ENCODE measurements at places on chromosomes 12 and 14.
A peak's percentile ranks its signal among the peaks of the same experiment; 100 is the strongest.

DNA sequence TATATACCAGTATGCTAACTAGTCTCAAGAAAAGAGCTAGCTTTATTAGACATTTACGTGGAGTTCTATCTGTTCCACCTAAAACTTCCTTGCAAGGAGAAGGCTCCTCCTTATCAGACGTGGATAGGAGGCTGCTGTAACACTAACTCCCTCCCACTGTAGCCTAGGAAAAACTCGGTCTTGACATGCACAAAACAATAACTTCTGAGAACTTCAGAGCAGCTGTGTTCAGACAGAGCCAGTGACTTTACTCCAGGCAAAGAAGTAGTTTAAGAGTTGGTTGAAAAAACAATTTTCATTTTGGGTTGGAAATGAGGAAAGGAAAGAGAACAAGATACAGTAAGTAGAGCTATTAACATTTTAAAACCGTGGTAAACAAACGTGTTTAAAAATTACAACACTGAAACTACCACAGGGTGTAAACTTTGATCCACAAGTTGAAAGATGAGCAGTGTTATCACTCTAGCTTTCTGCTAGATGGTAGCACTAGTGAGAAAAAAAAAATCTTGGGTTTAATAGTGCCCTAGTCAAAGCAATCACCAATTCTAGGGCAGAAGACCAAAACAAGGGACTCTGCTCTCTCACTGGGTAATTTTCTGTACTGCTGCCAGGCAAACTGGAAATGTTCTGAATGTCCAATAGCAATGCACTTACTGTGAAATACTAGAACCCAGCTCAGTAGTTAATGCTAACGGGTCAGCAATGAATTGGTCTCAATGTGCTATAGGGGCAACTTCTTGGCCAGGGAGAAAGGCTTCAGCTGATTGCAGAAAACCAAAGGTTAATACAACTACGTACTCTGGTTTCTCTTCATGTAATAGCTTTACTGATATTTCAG is 2.4 kb downstream of the ATF7 start:
- peaks cover 31% of the 10 kb centered on the region for H3K4me1 ChIP-seq
- peak overlapping the region; percentile 4 for H3K27ac ChIP-seq
- peak overlapping the region; percentile 83 for H3K4me3 ChIP-seq
- DNase-seq, result no peak

GRCh38 chr12:23895792-23896218 is 53.7 kb downstream of the SOX5 start:
- H3K4me1 ChIP-seq, result no peaks in the 10 kb centered on the region
- no peaks in the 10 kb centered on the region for H3K36me3 ChIP-seq
- H3K27me3 ChIP-seq, result no peaks in the 10 kb centered on the region
- no peak overlapping the region for H3K4me3 ChIP-seq

DNA sequence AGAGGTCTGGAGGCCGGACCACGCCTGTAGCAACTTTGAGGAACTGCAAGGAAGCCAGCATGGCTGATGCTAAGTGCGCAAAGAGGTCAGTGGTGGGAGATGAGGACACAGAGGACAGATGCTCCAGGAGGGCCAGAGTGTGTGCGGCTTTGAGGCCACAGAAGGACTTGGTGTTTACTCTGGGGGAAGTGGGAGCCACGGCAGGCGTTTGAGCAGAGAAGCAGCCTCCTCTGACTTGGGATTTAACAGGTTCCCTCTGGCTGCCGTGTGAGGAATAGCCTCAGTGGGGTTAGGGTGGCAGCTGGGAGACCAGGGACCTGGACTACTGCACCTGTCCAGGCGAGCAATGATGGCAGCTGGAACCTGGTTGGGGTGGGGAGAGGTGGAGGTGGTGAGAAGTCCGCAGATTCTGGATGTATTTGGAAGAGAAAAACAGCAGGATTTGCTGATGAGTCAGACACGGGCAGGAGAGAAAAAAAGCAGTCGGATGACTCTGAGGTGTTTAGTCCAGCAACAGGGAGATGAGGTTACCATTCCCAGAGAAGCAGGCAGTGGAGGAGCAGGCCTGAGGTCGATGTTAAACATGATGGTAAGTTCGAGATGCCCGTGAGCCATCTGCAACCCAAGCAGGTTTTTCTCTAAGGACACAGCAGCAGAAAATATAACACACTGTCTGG is 143.5 kb downstream of the SCARB1 start:
- DNase-seq, result no peak
- H3K4me3 ChIP-seq, result no peak overlapping the region
- no peaks in the 10 kb centered on the region for H3K36me3 ChIP-seq
- peak overlapping the region; percentile 21 for H3K27ac ChIP-seq

DNA sequence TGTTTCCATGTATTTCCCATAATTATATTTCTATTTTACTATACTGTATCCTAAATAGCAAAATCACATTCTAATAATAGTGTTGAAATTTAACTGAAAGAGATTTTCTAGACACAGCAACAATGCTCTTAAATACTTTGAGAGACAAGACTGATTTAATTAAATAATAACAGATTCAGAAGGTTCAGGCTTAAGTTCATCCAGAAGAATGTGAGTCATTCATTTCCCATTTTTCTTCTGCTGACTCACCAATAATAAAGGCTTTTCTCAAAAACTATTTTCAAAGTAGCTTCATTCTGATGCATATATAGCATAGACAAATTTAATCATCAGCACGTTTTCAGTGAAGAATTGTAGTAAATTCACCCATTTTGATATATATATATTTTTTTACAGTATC is 481.4 kb downstream of the MDGA2 start:
- no peak overlapping the region for H3K27ac ChIP-seq
- no peaks in the 10 kb centered on the region for H3K4me1 ChIP-seq
- no peak overlapping the region for H3K4me3 ChIP-seq

Measured in thoracic aorta (tissue), 2 donors.